ENCODE measurements at places on chromosomes 6 and 20.

DNA sequence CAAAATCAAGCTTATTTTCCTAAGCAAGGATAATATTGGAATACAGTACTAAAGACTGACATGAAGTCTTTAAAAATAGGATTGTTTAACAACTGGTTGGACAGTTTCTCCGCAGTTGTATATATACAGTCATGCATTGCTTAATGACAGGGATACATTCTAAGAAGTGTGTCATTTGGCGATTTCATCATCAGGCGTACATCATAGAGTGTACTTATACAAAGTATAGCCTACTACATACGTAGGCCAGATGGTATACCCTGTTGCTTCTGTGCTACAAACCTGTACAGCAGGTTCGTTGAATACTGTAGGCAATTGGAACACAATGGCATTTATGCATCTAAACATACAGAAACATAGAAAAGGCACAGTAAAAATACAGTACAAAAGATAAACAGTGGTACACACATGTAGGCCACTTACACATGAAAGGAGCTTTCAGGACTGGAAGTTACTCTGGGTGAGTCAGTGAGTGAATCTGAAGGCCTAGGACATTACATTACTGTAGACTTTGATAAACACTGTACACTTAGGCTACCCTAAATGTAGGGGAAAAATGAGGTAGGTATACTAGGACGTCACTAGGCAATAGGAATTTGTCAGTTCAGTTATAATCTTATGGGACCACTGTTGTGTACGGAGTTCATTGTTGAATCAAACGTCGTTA, 20.1 kb downstream of the HECA start:
- no peak for DNase-seq

DNA sequence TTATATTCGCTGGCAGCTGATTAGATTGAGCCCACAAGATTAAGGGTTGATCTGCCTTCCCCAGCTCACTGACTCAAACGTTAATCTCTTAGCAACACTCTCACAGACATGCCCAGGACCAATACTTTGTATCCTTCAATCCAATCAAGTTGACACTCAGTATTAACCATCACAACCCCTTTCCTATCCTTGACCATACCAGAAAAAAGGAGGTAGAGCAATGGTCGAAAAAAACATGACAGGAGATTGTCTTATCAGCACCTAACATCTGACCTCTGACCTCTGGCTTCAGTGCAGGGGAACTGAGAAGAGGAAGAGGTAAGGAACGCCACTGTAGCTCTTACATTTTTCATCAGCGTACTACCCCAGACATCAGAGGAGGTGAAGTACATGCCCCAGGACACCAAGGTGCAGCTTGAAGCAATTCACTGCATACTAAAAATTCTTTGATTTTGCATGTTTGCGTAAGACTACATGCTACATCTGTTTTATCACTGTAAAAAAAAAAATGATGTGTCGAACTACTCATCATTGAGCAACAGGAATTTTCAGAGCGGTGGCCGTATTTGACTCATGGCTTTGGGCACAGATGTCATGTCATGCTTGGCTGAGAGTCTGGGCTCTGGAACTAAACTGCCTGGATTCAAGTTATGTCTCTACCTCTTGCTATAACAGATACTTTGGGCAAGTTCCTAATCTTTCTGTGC, 188.0 kb upstream of the TAB2 start:
- no peak for DNase-seq

DNA sequence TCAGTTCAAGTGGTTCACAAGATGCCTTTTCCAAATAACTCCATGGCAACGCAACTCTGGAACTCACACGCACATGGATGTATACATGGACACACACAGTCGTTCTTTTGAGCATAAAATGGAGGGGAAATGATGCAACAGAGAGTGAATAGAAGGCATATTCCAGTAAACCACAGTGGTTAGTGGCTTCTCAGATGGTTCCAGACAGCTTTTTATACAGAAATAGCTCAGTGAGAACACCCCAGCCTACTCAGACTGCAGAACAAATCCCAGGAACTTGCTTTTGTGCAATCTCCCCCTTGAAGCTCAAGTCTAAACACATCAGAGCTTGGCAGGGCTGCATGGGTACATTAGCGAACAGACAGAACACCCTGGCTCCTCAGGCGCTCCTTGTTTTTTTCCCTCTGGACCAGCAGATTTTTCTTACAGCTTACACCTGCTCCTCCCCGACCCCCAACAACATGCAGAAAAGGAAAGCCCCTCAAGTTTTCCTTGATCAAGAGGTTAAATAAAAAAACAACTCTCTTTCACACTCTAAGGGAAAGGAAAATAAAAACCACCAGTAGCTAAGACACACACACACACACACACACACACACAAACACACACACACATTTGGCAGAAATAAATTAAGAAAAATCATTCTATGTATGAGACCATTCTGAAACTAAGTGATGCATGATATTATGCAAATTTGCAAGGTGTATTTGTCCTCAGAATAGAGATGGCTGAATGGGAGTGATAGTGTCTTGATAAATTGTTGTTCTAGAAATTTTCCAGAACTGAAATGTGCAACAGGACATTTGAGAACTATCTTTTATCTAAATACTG, 51.2 kb upstream of the RANBP9 start:
- DNase-seq = peak; percentile 7

- DNase-seq = no peak
Observed at GRCh38 chr20:15653396-15654207, 919.6 kb downstream of the KIF16B start.

GRCh38 chr6:40722091-40722490, 134.9 kb upstream of the LRFN2 start:
- DNase-seq = no peak

GRCh38 chr20:57332105-57333089, 2.8 kb downstream of the SPO11 start:
- DNase-seq = no peak

DNA sequence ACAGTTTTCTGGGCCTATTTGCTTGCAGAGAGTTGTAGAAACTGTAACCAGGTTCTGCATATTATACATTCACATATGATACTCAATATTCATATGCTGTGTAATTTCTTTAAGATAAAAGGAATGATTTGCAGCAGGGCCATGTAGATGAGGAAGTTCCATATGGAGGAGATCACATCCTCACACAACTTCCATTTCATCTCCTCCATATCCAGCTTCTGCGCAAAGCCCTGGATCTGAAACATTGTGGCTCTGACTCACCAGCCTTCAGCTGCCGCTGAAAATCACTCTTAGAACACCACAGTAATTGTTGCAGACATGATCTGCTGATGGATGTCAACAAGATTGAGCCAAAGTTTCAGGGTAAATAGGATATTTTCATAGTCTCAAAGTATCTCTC, 57.7 kb downstream of the PXDC1 start:
- DNase-seq = no peak

Measured in NCI-H2171 (cell line).